Substantia nigra (tissue), 51 donors: ENCODE measurements at places on chromosomes 13 and 19.
A peak's percentile ranks its signal among the peaks of the same experiment; 100 is the strongest.

DNA sequence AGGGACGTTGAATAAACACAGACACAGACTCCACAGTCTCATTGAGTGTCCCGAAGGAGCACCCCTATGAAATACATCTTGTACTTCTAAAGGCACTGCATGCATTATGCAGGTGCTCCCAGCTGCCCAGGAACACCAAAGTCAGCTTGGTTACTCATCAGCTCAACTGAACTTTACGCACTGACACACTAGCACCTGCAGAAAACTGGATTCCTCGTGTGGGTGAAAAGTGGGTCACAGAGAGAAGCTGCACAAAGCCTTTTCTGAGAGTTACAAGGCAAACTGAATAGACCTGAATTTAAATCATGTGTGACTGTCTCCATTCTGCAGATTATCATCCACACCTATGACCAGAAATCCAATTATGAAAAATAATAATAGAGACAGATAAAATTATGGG is 527.5 kb upstream of the NBEA start:
- no peak for DNase-seq

GRCh38 chr13:99442273-99442895 is 58.9 kb upstream of the TM9SF2 start:
- DNase-seq: peak; percentile 12

DNA sequence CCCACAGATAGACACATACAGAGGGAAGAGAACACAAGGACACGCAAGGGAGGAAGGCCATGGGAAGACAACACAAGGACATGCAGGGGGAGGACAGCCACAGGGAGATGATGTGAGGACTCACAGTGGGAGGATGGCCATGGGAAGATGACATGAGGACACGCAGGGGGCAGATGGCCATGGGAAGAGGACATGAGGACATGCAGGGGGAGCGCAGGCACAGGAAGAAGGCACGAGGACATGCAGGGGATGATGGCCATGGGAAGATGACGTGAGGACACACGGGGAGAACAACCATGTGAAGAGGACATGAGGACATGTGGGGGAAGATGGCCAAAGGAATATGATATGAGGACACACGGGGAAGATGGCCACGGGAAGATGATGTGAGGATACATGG is 84.7 kb downstream of the UQCRFS1 start:
- DNase-seq: no peak

DNA sequence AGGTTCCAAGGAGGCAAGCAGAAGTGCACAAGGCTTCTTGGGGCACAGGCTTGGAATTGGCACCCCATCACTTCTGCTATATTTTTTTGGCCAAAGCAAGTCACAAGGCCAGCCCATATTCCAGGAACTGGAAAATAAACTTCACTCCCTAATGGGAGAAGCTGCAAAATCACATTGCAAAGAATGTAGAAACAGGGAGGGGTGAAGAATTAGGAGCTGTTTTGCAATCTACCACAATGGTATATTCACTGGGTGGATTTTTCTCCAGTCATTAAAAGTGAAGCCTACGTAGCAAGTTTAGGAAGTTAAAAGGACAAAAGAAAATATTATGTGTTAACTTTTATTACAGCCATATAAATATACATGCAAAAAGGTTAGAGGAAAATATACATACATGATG is 464.8 kb downstream of the COG6 start:
- DNase-seq: no peak

DNA sequence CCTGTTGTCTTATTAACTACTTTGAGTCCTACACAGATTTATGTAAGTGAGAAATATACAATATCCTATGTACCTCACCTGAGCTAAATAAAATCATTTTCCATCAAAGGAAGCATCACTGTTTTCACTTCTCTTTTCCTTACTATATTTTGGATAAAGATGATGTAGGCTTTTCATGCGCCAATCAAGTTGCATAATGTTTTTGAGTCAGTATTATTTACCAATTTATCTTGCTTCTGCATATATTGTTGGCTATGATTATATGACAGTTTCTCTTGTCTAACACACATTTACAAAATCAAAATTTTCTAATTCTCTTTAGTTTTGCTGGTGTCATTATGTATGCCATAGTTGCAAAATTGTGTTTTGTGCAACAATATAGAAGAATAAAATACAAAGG is 67.9 kb upstream of the FRY start:
- DNase-seq: no peak

DNA sequence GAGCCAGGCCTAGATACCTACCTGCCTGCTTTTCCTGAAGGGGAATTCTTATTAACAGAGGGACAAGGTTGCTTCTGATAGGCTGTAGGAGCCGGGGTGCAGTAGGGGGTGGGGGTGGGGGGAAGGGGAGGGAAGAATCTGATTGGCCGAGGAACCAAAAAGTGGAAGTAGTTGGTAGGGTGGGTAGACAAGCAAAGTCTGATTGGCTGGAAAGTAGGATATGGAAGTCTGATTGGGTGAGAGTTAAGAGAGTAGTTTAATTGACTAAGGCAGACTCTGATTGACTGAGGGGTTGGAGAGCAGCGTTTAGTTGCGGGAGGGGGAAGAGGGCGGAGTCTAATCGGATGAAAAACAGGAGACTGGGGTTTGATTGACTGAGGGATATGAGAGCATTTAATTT is 9.4 kb upstream of the CYP4F22 start:
- no peak for DNase-seq

- no peak for DNase-seq
Measured at GRCh38 chr13:50810998-50811397, 32.5 kb downstream of the DLEU7 start.

- DNase-seq: no peak
Measured at GRCh38 chr19:41599175-41599966, 23.4 kb downstream of the CEACAM21 start.

DNA sequence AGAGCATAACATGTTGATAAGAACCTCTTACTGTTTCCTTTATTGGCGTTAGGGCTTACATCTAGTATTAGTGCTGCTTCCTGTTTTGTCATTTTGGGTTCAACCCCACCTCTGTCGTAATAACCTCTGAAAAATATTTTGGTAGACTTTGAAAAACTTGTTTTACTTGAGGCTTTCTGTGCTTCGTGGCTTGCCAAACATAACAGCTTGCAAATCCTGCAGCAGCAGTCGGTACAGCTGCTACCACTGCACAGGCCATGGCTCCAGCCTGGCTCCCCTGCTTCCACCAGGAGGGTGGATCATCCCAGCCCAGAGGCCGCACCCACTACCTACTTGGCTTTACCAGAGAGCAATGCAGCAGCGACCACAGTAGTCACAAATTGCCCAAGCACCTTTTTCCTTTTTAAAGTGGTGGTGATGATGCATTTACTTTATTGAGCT is 11.8 kb upstream of the CEACAM4 start:
- DNase-seq: no peak

GRCh38 chr13:94169454-94170144 is 309.9 kb downstream of the DCT start:
- no peak for DNase-seq

DNA sequence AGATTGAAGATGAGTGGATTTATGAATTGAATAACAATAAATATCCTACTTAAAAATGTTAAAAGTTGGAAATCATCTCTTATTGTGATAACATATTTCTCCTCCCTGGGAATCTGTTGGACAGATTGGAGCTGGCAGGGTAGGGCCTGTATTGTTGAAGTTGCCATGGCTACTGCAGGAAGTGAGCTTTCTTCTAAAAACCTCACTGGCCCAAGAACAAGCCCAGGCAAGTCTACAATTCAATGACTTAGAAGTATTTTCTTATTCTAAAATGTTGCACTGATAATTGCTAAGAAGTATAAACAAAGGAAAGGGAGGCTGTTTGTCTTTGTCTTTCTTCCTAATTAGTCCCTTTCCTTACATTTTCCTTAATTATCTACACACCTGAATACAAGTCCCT is 112.1 kb downstream of the DLEU7 start:
- no peak for DNase-seq

DNA sequence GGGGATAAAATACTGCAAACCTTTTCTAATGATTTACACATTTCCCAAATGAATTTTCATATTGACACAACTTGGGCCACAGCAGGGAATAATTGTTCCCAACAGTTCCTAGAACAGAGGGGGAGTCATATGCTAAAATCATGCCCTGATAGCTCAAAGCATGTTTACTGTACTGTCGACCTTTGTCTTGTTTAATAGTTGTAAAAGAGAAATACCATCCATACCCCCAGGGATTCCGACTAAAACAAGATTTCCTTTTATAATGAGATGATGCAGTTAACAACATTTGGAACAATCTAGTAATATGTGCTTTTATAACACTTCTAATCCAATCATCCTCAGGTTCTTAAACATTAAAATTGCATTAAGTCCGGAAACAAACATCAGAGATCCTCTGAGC is 759.7 kb downstream of the OLFM4 start:
- no peak for DNase-seq

GRCh38 chr13:46629811-46630413 is 76.9 kb downstream of the LRCH1 start:
- no peak for DNase-seq

DNA sequence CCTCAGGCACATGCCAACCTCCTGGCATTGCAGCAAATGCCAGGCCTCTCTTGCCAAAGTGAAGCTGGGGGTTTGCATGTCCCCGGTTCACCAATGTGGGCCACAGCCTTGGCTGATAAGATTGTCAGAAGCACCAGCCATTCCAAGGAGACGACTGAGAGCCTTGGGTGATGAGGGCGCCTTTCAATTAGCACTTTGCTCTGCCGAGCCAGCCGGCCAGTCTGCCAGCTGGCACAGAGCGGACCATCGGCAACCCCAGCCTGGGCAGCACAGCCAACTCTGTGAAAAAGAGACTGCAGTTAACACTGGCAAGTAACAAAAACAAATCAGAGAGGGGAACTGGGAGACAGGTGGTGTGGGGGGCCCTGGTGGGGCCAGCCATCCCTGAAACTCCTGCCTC is 67.3 kb downstream of the EFNB2 start:
- peak; percentile 57 for DNase-seq

DNA sequence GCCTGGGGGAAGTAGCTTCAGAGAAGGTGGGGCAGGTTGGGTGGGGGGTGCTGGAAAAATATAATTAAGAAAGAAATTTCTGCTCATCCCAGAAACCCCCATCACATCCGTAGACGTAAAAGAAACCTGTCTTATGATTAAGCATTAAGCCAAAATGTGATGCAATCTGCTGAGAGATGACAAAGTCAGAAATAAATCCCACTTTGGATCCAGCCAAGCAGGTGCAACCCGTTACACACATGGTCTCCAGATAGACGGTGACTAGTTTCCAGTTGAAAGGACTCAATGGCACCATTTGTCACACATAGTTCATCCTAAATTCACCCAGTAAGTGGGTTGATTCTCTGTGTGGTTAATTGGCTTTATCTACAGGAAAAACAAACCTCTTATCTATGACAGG is 34.1 kb downstream of the PSG5 start:
- no peak for DNase-seq

DNA sequence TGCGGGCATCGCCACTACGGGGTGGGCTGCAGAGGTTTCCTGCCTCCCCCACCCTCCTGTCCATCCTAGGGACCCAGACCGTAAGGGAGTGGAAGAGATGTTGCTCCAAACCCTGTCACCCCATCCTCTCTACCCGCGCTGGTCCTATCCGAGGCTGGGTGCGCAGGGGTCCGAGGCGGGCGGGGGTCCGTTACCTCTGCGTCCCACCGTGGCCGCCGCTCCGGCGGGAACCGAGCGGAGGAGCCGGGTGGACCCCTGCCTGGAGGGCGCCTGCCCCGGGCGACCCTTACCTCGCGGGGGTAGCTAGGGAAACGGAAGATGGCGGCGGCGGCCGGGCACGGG is at the start of gene DGKH:
Gene DGKH (plus strand): TSS at position 307 of the 342 bp plus-strand sequence. CDS start 126 bp downstream, outside the sequence.
- no peak for DNase-seq

- no peak for DNase-seq
Measured at GRCh38 chr19:52034051-52034728, 6.0 kb upstream of the ZNF614 start.

DNA sequence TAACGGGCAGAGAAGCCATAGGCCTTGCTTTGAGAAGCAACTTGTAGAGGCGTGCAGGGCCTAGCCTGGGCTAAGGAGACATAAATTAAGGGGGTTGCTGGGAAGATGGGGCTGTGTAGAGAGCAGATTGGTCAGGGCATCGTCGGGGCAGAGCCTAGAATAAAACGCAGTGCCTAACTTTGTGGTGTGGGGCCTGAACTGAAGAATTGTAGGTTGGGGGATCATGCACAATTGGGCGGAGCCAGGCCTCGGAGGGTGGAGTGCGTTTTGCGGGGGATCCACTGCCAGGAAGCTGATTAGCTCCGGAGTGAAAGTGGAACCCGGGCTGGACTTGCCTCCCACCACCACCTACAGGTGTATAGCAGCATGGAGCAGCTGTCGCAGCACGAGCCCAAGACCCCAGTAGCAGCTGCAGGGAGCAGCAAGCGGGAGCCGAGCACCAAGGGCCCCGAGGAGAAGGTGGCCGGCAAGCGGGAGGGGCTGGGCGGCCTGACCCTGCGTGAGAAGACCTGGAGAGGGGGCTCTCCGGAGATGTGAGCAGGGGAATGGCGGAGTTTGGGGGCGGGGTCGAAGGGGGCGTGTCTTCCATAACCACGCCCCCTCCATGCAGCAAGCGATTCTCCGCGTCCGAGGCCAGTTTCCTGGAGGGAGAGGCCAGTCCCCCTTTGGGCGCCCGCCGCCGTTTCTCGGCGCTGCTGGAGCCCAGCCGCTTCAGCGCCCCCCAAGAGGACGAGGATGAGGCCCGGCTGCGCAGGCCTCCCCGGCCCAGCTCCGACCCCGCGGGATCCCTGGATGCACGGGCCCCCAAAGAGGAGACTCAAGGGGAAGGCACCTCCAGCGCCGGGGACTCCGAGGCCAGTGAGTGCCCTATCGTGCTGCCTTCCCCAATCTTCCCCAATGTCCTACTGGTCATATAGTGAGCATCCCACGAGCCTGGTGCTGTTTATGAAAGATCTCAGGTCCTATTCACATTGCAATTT is 13.8 kb downstream of the DNASE2 start:
- DNase-seq: no peak

- no peak for DNase-seq
Measured at GRCh38 chr13:55245005-55245644, 1895.6 kb upstream of the PRR20A start.

- DNase-seq: no peak
Measured at GRCh38 chr13:109494925-109495369, 291.4 kb downstream of the IRS2 start.

DNA sequence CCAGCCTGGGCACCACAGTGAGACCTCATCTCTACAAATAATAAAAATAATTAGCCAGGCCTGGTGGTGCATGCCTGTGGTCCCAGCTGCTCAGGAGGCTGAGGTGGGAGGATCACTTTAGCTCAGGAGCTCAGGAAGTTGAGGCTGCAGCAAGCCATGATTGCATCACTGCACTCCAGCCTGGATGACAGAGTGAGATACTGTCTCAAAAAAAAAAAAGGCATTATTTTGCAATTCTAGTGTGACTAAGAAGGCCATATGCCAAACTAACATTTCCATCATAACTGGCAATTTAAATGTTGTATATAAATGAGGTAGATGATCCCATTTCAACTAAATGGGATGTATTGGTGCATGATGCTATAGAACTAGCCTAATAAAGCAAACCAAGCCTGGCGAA is 632.8 kb upstream of the KLF12 start:
- no peak for DNase-seq

DNA sequence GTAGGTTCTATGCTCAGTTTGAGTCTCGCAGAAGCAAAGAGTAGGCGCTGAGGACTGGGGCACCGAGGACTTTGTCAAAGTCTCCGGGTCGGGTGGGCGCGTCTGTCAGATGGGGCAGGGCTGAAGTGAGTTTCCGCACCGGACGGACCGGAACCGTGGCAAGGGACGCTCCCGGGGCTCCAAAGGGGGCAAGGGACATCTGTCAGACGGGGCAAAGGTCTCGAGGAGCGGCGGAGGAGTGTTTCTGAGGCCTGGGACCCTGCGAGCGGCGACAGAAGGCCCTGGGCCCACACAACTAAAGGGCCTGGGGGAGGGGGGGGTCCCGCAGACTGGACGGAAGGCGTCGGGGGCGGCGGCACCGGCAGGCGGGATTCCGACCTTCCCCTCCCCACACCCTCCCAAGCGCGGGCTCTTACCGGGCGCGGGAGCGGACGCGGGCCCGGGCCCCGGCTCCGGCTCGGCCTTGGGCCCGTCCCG is 13.3 kb upstream of the AKAP8L start:
- no peak for DNase-seq
